Heart left ventricle (tissue), 16 donors: ENCODE measurements at places on chromosomes 2 and 18.

- no peak for DNase-seq
Observed at GRCh38 chr2:47089083-47089464, 66.0 kb downstream of the STPG4 start.

GRCh38 chr2:134425724-134426496 lies 172.0 kb downstream of the MGAT5 start:
- no peak for DNase-seq

DNA sequence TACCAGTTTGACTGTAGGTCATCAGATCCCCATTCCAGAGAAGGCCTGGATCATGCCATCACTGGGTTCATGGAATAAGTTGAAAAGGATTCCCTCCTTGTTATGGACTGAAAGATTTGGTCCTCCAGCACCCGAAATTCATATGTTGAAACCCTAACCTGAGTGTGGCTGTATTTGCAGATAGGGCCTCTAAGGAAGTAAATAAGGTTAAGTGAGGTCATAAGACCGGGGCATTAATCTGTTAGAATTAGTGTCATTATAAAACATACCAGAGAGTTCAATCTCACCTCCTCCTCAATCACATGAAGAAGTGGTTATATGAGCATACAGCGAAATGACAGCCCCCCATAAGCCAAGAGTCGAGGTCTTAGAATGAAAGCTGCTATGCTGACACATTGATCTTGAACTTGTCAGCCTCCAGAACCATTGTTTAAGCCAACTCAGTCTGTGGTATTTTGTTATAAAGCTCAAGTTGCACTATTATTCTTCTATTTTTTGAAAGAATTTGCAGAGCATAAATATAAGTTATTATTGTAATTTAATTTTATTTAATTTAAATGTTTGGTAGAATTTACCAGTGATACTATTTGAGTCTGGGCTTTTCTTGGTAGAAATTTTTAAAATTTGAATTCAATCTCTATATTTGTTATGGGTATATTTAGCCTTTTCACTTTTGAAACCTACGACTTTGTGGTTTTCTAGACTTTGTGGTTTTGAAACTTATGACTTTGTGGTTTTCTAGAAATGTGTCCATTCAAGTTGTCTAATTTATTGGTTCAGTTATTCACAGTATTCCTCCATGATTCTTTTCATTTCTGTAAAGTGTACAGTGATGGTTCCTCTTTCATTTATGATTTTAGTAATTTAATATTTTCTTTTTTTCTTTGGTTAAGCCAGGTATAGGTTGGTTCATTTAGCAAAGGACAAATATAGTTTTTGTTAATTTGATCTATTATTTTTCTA lies 1206.7 kb upstream of the CDH2 start:
- DNase-seq = no peak

DNA sequence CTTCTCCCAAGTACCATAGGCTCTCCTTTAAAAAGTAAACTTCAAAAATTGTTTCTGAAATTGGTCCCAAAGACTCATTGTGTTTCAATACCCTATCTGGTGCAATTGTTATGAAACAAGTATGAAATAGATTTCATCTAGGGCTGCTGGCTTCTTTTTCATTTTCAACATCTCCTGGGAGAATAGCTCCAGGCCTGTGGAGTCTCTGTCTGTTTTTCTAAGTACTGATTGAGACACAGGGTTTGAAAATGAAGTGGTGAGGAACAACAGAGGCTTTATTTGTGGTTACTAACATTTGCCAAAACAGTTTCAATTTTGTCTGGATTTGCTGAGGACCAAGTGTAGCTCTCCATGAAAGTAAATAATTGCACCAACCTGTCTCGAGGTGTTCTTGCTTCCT lies 315.9 kb upstream of the LRATD1 start:
- DNase-seq = no peak

GRCh38 chr2:47195148-47195547 lies 40.0 kb upstream of the STPG4 start:
- DNase-seq = no peak

- no peak for DNase-seq
Observed at GRCh38 chr2:40106061-40106460, 327.0 kb upstream of the THUMPD2 start.

DNA sequence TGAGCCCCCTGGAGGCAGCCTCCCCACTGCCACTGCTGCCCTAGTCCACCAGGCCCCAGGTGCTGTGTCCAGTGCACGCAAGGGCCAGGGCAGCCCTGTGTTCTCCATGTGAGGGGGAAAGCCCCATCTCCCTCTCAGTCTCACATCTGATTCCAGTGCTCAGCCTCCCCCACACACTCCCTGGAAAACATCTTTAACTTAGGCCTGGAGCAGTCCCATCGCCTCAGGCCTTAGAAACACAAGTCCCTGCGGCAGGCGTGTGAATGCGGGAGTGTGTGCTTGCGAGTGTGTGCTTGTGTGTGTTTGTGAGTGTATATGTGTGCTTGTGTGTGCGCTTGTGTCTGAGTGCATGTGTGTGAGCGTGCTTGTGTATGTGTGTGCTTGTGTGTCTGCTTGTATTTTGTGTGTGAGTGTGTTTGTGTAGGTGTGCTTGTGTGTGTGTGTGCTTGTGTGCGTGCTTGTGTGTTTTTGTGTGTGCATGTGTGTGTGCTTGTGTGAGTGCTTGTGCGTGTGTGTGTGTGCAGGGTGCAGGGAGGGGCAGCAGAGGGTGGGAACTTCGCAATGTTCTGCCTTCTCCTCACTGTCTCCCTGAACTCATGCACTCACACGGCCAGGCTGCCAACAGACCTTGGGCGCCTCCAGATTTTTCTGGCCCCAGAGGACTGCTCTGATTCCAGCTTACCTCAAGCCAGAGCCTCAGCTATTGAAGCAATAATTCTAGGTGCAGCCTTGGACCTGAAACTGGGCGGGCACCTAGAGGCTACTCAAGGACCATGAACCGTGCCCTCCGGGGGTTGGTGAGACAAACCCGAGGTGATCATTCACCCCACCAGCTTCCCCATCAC lies 139.6 kb downstream of the CABLES1 start:
- no peak for DNase-seq

GRCh38 chr2:67564076-67564475 lies 166.9 kb downstream of the ETAA1 start:
- DNase-seq = no peak

DNA sequence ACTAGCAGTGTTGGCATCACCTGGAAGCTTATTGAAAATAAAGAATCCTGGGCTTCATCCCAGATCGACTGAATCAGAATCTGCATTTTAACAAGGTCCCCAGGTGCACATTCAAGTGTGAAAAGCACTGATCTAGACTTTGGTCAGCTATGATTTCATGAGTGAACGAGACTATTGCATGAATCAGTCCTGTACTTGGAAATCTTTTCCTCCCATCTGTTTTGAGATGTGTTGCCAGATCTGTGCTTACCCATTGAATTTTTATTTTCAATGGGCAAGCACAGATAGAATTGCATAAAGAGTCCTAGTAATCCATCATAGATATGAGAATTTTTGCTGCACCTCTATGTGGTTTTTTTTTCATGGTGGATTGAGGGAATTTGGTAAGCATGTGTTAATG lies 64.0 kb downstream of the PMS1 start:
- DNase-seq = no peak

GRCh38 chr2:34037157-34037556 lies 438.1 kb upstream of the FAM98A start:
- no peak for DNase-seq

- DNase-seq = no peak
Observed at GRCh38 chr2:9315280-9315847, 108.0 kb downstream of the ITGB1BP1 start.

DNA sequence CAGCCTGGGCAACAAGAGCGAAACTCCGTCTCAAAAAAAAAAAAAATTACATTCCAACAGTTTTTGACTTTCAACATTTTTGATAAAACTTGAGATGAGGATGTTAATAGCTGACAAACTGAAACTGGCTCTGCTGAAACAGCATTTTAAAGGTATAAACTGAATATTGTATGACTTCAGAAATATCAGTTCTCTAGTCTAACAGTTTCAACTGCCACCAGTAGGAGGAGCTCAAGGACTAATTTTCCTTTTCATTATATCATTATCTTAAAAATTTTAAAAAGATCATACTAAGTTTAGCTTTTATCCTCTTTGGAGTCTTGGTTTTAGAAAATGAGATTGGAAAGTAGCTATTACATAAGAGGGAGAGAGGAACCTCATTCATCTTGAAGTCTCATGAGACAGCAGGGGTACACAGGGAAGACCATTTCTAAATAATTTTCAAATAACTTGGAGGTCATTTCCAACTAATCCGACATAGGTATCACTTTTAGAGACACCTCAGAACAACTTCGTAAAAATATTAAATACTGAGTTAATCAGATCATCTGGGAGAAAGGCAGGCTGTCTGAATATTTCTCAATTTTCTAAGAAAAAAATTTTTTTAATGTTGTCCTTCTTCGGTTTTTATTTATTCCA lies 37.6 kb upstream of the MCM6 start:
- DNase-seq = no peak

GRCh38 chr2:23772684-23773083 lies 154.2 kb downstream of the ATAD2B start:
- no peak for DNase-seq

- DNase-seq = no peak
Observed at GRCh38 chr18:26631135-26631534, 82.8 kb upstream of the KCTD1 start.

DNA sequence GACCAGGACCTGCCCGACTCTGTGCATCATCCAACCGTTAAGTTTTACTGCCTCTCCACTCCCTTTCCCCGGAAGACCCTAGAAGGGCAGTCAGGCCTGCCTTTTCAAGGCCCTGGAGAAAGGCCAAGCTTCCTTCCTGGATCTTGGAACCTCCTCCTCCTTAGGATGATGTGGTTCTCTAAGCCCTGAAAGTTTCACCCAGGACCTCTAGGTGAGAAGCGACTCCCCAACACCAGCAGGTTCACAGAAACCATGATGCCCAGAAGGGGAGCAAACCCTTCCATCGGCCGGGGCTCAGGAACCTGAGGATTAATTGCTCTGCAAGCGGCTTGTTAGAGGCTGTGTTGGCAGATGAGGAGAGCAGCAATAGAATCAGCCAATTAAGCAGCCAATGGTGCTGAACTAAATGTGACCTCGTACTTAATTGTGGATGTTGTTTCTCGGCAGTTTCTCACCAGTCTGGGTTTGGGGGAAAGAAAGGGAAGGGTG lies 94.2 kb upstream of the FZD7 start:
- no peak for DNase-seq

DNA sequence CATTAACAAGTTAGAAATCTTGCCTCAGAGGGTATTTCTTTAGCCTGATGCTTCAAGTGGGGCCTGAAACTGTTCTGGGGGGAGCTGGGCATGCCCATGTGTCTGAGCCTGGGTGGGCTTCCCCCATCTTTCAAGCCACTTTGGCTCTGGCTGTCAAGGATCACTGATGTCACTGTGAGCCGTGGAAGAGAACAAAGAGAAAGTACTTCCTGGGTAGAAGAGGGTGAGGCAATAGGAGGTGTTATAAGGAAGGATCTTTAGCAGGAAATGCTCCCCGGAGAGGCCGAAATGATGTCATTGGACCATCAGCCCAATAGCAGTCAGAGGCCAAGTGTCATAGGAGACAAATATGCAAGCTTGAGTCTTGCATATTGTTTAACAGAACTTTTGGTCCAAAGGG lies 228.4 kb upstream of the MEX3C start:
- DNase-seq = no peak

DNA sequence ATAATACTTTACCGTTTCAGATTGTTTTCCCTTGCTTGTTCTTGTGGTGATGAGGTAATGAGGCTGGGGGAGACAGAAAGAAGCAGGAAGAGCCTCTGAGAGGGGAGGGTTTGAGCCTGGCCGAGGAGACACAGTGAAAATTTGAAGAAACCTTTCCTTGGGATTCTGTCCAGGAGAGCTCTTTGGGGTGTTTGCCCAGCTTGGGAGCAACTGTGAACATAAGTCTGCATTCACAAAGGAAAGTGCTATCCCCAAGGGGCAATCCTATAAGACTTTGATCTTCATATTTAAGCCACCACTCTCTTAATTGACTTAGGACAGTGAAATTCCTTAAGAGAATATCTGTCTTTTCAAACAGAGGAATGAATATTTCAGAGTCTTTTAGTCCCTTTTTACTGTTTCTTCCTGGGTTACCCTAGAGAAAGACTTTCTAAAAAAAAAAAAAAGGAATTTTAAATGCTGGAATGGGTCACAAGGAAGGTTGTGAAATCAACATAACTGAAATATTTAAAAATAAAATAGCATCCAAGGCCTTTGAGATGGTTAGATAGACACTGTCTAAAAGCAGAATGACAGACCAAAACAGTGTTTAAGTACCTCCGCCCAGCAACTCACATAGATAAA lies 52.5 kb upstream of the STAM2 start:
- no peak for DNase-seq

DNA sequence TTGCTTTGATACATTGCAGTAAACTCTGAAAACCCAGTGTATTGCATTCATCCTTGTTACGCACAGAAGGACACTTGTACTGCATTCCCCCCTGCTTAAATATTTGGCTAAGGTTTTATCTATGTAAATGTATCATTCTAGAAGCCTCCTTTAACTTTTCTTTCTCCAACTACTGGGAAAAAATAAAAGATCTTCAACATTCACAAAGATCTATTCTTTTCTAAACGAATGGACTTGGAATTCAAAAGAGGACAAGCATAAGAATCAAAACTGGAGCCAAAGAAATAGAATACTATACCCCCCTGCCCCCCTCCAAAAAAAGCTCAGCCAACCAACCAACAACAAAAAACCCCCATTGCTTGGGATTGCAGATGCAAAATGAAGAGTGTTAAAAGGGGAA lies 136.9 kb downstream of the EPHA4 start:
- DNase-seq = no peak

DNA sequence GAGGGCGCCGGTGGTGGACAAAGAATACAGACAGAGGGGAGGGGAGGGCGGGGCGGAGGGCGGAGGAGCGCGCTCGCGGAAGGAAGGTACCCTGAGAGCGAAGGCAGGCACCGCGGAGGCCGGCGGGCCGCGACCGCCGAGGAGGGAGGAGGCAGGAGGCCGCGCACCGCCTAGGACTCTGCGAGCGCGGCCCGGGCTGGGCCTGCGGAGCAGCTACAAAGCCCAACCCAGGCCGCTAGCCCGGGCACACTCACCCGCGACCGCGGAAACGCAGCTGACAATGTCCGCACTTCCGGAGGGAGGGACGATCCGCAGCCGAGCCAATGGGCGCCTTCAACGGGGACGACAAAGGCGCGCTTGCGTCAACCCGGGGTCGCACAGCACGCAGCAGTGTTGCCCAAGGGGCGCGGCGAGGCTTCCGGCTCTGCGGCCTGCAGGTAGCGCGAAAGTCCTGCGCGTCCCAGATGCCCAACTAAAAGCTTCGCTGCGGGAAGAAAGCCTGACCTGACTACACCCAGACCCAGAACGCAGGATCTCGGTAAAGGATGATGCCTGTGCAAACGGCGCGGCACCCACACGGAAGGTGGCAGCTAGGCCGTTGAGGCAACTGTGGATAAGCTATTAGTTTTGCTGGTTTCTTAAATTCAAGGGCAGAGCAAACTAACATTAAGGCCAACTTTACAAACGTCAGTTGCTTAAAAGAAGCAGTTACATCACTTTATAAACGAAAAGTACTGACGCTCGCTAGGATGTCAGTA lies at the start of gene C18orf32:
Gene C18orf32 (minus strand): TSS at position 282 of the 758 bp plus-strand sequence. CDS start 3,486 bp downstream, outside the sequence.
- DNase-seq = peak; percentile 97

DNA sequence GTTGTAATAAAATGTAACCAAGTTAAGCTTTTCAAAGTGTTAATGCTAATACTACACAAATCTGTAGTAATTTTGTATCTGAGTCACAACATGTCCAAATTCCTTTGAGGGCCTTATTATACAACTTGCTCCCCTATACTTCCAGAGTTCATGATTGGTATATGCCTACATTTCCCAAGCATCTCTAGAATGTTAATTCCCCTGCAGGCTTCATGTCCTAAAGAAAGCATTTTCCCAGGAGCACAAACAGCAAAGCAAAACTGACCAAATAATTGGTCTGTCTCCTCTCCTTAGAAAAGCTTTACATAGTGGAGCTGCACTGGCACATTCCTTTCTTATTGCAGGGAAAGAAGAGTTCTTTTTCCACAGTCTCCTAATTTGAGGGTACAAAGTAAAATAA lies 3.7 kb downstream of the ALS2 start:
- no peak for DNase-seq
